ENCODE measurements at places on chromosomes 6 and 20.

DNA sequence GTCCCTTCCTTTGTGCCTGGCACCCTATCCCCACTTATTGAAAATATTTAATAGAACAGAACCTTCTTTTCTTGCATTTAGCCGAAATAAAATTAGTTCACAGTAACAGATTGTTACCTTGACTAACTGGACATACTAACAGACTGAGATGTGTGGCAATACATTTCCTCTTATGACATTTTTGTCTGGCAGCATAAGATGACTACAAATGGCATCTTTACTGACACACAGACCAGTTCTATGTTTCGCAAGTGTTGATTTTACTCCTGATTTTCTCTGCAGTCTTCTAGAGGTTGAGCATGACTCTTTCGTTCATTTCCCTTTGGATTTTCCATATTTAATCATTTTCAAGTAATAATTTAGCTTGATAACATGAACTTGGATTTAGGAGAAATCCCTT is 474.6 kb downstream of the CBLN4 start:
- DNase-seq = no peak

DNA sequence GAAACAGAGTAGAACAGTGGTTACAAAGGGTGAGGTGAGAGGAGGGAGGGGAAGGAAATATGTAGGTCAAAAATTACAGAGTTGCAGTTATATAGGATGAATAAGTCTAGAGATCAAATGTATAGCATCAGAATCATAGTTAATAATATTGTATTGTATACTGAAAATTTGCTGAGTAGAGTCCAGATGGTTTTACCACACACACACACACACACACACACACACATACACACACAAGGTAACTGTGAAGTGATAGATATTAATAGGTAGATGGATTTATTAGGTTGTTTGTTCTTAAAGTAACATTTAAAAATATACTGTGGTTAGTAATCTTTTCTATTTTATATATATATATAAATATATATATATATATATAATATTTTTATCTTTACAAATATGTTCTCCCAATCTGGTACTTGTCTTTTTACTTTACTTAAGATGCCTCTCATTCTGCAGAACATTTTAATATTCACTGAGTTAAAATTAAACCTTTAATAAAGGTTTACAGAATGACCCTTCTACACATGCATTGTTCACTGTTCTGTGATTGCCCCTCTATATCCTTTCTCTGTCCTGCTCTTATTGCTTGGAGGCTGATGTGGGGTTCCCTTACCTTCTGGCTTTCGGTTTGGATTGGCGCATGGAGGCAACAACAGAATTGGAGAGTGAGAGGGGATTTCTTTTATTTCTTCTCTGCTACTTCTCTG is 408 bp downstream of the PTCHD4 start:
- DNase-seq = no peak

- no peak for DNase-seq
Observed at GRCh38 chr6:52087498-52087999, at the start of gene PKHD1. Gene PKHD1 (minus strand): TSS chr6:52087613. CDS start chr6:52084933, 2,680 bp downstream.

GRCh38 chr20:11496380-11496779 is 421.3 kb upstream of the BTBD3 start:
- DNase-seq = no peak

- DNase-seq = no peak
Observed at GRCh38 chr6:147246853-147247635, 42.8 kb downstream of the STXBP5 start.

- DNase-seq = no peak
Observed at GRCh38 chr6:52253494-52253893, 9.2 kb upstream of the IL17F start.

DNA sequence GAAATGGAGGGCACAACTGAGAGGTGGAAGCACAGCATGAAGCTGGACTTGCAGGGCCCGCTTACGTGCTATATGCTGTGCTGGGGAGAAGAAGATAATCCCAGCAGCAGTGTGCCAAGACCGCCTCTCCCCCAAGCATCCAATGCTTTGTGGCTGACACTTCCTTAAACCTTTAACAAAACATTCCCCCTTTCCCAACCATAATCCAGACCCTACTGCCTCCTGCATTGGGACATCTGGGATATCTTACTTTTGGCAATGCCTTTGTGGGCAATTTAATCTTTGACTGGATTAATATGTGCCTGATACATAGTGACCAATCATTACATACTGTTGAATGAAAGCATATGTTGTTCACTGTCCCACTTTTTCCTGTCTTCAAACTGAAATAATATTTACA is 3.1 kb upstream of the TENT5A start:
- no peak for DNase-seq

DNA sequence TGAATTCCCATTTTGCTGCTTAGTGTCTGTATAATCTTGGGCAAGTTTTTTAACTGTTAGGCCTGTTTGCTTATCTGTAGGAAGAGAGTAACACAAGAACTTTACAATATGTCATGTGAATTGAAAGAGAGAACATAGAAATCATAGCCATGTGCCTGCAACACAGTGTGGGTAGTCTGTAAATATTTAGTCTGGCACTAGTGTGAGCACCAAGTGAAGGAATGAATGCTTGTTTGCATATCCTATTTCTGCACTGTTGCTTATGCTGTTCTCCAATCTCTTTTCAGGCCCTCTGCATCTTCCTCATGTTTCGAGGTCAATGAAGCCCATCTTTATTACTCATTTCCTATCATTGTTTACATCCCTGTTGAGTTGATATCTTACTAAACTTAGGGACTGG is 49.2 kb downstream of the CBFA2T2 start:
- no peak for DNase-seq

DNA sequence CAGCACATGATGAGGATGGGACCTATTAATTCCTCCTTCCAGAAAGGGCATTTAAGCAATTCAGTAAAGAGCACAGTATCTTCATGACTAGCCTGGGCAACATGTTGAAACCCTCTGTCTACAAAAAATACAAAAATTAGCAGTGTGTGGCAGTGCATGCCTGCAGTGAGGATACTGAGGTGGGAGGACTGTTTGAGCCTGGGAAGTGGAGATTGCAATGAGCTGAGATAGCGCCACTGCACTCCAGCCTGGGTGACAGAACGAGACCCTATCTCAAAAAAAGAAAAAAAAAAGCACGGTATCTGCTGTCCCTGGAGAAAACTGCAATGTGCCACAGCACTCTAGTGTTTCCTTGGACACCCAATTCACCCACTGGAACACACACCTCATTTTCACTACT is 18.4 kb downstream of the SAMD3 start:
- no peak for DNase-seq

DNA sequence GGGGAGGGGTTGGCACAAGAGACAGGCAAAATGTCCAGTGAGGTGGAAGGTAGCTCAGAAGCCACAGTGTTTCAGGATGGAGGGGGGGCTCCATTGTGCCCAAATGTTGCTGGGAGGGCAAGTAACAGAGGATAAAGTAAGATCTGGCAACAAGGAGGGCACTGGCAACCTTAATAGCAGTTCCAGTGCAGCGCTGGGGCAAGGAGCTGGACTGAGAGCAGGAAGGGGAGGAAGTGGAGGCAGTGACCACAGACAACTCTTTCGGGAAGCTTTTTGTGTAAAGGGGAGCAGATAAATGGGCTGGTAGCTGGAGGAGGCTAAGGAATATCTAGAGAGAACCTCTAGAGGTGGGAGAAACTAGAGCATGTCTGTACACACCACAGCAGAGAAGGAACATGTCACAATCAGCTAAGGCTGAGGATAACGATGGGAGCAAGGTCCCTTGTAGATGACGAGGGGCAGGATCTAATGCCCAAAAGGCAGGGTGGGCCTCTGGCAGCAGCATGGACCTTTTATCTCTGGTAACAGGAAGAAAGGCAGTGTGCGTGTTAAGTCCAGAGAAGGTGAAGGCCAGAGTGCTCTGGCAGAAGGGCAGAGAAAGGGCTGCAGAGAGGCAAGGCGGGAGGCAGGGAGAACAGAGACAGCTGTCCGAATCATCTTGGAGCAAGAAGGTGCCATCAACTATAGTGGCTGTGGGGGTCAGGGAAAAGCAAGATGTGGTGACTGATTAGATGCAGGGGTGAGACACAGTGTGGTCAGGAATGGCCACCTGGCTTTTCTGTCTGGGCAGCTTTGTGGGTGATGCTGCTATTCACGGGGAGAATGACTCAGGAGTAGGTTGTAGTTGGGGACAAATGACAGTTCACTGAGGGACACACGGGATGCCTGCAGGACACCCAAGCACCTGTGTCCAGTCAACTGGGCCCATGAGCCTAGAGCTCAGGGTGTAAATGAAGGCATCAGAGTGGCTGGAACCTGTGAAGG is 17.4 kb downstream of the TMEM242 start:
- no peak for DNase-seq

- DNase-seq = no peak
Observed at GRCh38 chr6:154534531-154534930, 24.0 kb upstream of the CNKSR3 start.

- no peak for DNase-seq
Observed at GRCh38 chr6:75748743-75749538, at the start of gene MYO6. Gene MYO6 (plus strand): TSS chr6:75749239. CDS start chr6:75817548, 68,309 bp downstream.

DNA sequence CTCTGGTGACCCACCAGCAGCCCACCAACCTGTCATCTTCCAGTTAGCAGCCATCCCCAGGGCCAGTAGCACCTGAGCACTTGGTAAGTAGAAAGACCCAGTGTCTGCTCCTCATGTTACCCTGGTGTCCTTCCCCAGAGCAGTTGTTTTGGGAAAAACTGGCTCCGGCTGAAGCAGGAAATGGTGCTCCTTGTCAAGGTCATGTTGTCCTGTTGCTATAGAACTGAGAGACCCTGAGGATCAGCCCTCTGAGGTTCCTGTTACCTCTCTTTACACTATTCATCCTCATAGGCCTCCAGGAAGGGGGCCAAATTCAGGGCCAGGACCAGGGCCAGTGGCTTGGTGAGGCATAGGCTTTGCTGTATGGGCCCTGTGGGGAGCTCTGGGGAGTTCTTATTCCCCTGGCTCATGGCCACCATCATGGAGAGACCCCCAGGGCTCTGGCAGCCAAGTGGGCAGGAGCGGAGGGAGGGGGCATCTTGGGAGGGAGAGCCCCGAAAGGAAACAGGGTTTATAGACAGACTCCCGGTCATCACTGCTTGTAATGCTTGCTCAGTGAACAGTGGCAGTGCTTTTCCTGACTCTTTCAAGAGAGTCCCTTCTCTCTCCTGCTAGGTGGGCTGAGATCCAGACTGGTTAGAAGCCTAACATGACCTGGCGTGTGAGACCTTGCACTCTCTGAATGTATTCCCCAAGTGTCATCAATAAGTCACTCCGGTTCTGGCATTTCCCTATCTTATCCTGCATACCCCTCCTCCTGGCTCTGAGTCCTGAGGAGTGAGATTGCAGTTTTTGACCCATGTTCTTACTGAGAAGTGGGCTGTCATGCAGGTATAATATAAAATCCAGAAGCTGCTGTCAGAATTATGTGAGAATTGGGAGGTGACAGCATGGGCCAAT is 50.7 kb downstream of the PPARD start:
- no peak for DNase-seq

All from stimulated activated CD4-positive, alpha-beta T cell treated with anti-CD3 and anti-CD28 coated beads, Interleukin-1b, Interleukin-23, amount 100 ng/mL, for 1 hour (primary cell).